ENCODE measurements at places on chromosomes 16 and 17.

DNA sequence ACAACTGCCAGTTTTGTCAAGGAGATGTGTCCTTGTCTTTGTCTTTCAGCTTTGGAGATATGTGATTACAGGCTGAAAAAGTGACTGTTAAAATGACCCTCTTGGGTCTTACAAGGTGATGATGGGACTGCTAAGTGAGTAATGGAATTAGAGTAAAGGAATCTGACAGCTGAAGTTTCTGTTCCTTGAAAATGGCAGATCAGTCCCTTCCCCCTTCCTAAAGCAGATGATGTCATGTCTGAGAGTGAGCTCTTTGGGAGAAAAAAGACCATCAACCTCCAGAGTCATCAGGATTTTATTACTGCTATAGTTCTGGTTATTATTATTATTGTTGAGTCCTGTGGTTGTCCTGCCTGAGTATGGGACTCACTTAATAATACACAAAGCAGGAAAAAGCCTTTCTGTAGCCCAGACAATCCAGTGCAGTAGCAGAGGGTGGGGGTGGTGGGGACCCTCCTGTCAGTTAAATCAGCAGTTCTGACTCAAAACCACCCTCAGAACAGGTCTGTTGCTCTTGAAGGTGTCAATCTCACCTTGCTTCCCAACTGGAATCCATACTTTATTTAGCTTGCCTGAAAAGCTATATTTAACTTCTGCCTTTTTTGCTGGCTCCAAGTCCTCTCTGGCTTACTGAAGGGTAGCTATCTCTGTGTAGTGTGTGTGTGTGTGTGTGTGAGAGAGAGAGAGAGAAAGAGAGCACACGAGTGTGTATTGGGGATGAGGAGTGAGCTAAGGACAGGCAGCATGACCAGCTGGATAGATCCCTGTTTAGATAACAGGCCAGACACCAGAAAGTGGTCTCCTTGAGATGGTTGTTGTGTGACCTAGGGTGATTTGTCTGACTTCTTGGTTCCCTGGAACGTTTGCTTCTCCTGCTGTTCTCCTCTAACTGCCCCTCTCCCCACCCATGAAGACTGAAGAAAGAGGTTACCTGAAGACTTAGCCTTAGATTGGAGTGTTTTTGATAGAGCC, 4.9 kb downstream of the HROB start:
- DNase-seq, result no peak

GRCh38 chr16:30474074-30474452, 1.5 kb downstream of the ITGAL start:
- no peak for DNase-seq

DNA sequence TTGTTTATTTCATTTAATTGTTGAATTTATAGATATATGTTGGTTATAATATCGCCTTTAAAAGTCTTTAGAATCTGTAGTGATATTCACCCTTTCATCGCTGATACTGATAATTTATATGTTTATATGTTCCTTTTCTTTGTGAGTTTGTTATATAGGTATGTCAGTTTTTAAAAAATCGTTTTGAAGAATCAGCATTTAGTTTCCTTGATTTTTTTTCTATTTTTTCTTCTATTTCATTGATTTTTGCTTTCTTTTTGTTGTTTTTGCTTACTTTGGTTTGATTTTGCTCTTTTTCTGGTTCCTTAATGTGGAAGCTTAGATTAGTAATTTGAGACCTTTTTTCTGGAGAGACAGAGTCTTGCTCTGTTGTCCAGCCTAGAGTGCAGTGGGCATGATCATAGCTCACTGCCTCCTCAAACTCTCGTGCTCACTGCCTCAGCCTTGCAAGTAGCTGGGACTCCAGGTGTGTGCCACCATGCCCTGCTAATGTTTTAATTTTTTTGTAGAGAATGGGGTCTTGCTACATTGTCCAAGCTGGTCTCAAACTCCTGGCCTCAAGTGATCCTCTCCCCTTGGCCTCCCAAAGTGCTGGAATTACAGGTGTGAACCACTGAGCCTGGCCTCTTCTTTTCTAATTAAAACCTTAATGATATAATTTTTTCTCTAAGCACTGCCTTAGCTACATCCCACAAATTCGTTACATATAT, 7.5 kb downstream of the IST1 start:
- DNase-seq, result no peak

DNA sequence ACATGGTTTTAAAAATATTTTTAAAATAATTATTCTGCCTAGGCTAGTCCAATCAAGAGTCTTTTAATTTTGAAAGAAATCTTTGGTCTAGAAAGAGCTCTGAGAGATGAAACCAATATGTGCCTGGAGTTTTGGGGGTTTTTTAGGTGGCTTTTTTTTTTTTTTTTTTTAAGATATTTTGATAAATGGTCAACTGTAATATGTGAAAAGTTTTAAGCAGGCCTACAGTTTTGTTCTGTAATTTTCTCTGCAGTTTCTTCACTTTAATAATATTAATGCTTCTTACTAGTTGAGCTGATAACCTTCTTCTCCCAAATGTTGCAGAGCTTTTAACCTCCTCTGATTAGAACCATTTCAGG, 45.1 kb downstream of the OMG start:
- no peak for DNase-seq

- no peak for DNase-seq
Measured at GRCh38 chr17:74892974-74893911, at the start of gene FADS6. Gene FADS6, minus strand, starts transcription at chr17:74893633. Its CDS starts 38 bp downstream, at chr17:74893595.

GRCh38 chr17:79366988-79367571, 243.8 kb downstream of the RBFOX3 start:
- DNase-seq, result no peak

DNA sequence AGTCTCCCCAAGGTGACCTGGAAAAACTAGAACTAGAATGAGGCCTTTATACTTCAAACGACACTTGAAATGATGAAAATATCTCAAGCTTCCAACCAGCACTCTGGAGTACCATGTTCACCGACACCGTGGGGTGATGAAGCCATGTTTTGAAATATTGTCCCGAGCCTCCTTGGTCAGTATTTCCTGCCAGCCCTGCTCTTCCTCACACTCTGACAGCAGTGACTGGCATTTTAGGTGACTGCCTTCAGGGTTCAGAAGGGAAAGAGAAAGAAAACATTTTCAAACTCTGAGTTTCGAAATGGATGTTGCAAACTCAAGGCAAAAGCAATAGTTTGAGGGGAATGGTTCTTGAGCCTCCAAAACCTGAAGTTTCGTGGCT, 39.3 kb upstream of the IRX6 start:
- DNase-seq, result no peak

Measured in RWPE2 (cell line).